ENCODE measurements at places on chromosomes 4 and X.
A peak's percentile ranks its signal among the peaks of the same experiment; 100 is the strongest.

DNA sequence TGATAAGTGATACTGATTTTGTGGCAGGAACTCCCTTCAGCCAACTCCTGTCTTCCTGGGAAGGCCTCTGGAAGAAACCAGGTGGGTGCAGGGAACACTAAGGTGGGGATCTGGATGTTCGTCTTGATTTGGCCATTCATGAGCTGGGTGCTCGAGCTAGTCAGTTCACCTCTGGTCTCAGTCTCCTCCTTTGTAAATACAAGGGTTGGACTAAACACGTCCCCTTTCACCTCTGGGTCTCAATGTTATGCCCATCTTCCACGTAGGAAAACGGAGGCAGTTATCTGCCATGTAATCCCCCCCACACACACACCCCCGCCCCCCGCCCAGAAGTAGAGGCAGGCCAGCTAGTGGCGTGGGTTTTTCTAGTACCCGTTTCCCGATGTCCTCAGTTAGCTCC is 4.1 kb upstream of the RS1 start:
- DNase-seq = no peak

DNA sequence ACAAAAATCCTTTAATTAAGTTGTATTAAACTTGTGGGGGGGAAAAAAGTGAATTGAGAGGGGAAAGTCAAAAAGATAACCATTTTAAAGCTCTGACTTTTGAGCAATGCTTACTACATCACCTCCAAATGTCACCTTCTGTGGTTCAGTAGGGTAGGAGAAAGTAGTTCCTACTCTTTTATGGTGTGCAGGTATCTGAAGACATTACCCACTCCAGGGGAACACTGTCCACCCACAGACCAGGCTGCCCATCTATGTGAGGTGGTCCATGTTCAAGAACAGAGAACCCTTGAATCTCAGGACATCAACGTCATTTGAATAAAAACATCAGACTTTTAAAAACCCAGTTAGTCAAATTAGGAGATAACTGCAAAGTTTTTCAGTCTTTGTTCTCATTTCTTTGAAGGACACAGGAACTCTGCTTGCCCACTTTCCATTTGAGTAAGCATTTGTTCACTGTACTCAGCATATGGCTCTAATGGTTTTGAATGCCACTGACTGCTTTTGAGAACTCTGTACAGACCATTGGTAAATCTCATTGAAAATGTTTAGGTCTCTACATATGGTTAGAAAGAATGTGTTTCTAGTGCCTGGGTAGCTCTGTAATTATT is 18.4 kb downstream of the NMU start:
- DNase-seq = no peak

DNA sequence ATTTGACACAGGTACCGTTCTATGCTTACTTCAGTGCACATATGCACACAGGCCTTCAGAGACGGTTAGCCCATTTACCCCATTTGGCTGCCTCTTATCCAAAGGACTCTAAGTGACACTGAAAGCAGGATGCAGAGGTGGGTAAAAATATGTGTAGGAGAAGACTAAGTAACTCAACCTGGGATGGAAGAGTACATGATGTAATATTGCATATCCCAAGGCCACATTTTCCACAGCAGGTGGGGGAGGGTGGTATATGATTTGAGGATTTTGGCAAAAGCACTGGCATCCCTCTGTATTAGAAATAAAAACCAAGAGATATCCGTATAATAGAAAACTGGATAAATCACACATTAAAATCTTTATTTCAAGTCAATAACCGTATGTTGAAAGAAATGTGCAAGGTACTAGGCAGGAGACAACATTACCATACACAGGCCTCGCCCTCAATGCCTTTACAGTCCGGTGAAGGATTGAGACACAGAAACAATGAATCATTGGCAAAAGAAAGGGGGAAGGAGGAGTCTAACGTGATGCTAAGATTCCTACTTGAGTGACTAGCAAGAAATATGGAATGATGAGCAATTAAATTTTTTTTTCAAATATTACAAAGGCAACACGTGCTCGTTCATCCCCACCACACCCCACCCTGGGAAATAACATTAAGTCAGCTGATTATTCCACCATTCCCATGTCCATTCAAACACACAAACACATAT is 161.0 kb upstream of the RASGEF1B start:
- DNase-seq = peak; percentile 52

- DNase-seq = no peak
Measured at GRCh38 chr4:185394568-185395237, 1.0 kb downstream of the LRP2BP start.

DNA sequence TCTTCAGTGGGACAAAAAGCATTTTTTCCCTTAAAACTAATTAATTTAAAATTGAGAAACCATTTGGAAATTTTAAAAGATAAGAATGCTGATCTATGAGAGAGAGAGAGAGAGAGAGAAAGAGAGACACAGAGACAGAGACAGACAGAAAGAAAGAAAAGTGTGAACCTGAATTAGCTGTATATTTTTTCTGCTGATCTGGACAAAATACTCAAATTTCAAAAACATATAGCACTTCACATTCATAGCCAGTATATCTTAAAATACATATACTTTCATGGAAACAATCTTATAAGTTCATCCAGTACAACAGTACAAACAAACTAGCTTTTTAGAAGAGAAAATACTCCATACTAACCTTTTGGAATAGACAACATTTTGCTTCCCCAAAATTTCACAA is 18.4 kb downstream of the ENOX2 start:
- DNase-seq = no peak

DNA sequence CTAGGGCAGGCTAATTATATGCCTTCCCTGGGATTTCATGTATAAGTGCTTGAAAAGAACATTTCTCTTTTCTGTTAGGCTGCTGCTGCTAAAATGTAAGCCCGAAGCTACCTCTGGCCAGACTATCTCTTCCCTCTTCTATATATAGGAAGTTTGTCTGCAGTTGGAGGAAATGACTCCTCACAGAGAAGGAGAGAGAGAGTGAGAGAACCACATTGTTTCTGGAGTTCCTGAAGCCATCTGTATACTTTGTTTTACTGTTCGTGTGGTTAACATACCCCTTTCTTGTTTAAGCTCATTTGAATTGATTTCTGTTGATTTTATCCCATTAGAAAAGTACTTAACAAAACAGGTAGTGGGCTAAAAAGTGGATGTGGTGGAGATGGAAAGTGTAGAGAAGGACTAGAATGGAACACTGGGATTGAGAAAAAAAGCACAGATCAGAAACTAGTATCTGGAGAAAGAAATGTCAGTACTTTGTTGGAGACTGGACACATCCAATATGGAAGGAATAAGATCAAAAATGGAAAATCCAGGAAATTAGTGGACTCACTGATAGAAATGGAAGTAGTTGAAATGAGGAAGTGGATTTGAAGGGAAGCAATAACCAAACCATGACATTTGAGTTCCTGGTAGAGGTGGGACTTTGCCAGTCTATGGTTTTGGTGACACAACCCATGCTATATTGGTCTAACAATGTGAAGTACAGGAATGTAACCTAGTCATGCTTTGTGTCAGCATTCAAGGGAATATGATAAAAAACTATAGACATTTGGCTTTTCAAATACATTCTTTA is 112.6 kb downstream of the TMA16 start:
- DNase-seq = no peak
